DND-41 (cell line): ENCODE measurements at places on chromosomes 3 and 15.

DNA sequence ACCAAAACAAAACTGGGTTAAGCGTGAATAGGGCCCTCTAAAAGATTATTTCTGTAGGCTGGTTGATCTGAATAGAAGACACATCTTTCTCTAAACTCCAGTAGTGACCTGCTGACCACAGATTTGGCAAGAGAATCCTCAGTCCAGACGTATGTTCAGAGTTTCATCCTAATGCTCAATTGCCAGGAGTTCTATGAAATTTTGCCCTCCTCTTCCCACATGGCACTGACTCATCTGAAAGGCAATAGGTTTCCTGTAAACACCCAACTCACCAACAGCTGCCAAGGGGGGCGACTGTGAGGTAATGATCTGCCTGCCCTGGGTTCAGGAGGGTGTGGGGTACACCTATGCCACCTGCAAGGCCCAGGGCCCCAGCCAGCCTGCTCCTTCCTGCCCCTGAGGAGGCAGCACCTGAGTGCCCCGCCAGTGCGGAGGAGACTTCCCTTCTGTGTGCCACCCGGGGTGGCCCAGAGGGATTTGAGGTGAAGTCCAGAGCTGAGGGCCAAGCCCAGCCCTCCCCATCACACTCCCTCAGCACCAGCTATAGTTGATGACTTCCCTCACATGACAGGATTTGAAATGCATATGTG is 8.4 kb upstream of the PLA2G4D start:
- DNase-seq, result no peak

DNA sequence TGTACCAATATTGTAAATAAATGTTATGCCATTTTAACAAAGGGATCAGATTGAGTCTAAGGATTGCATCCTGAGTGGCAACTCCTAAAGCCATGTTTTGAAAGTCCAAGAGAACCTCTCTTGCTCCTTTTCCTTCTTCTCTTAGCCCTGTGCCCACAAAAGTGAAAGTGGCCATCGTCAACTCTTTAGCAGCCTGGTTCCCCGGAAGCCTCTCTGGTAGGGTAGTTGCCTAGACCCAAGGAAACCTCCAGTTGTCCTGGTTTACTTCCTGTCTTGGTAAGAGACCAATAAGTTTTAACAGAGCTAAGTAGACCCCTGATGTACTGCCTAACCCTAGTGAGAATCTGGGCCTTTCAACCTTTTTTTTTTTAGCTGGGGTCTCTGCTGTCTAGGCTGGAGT is 10.2 kb upstream of the ITPKA start:
- DNase-seq, result no peak

DNA sequence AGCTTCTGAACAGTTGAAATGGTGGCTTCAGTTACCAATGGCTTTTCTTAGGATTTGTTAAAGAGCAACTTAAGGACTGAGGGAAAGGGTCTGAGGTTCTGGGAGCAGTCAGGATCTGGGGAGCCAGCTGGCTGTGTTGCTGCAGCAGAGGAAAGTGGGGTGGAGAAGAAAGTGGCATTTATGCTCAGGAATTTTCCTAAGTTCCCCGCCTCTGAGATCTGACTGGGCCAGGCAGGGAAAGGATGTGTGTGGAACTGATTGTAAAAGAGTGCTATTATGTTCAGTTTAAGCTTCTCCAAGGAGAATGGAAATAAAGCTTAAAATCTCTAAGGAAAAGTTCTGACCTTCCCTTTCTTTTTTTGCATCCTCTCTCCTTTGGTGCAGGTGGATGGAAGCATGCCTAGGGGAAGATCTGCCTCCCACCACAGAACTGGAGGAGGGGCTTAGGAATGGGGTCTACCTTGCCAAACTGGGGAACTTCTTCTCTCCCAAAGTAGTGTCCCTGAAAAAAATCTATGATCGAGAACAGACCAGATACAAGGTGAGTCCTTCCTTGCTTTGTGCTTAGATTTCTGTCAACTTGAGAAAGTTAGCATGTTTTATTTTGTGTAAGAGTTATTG is 37.8 kb downstream of the IQGAP1 start:
- no peak for DNase-seq

DNA sequence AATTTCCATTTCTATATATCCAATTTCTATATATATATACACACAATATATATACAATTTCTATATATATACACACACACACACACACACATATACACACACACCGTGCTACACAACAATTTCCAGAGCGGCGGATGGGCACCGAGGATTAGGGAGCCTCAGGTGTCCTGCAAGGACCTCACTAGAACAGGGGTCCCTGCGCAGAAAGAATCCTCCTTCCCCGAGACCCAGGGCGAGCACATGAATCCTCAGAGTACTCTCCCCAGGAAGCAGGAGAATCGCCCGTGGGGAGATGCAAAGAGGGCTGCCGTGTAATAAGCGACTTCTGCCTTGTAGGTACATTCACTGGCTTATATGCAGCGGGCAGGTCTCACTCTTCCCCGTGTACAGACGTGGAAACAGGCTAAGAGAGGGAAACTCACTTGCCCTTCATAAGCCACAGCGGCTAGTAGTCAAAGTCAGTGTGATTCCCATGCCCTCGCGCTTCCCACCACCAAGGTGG is 467 bp downstream of the PIF1 start:
- DNase-seq, result no peak
